ENCODE measurements at places on chromosomes 16 and 17.
A peak's percentile ranks its signal among the peaks of the same experiment; 100 is the strongest.

- DNase-seq, result peak; percentile 60
These were observed 19.3 kb upstream of the NXPH3 start for GRCh38 chr17:49556223-49556943.

DNA sequence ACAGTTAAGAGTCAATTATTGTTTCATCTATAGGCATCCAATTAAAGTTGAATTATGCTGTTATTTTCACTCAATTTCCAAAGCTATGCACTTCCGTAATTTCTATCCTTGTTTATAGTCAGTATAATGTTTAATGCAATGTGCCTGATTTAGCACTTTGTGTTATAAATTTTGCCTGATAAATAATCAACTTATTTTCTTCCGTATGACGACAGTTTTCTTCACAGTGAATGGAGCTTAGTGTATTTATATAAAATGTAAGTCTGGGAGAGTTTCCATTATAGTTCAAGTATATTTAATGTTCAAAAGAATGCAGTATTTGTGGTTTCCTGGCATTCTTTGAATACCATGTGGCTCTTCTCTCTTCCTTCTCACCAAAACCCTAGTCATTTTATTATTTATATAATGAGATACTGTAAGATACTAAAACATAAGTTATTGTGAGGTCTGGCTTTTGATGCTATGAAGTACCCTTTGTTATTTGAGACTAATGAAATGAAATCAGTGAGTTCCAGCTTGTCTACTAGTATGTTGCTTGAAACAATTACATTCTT is 240.6 kb downstream of the PRKCA start:
- DNase-seq, result peak; percentile 79

- peak; percentile 9 for DNase-seq
These were observed 50.1 kb downstream of the LMF1 start for GRCh38 chr16:920717-921116.

GRCh38 chr17:29193146-29193545 is 12.9 kb upstream of the MYO18A start:
- DNase-seq, result no peak

- no peak for DNase-seq
These were observed 11.2 kb downstream of the CASC3 start for GRCh38 chr17:40151414-40151963.

GRCh38 chr17:63041251-63041650 is 75.2 kb downstream of the TANC2 start:
- no peak for DNase-seq

GRCh38 chr16:22357635-22357971 is 16.8 kb downstream of the CDR2 start:
- no peak for DNase-seq

DNA sequence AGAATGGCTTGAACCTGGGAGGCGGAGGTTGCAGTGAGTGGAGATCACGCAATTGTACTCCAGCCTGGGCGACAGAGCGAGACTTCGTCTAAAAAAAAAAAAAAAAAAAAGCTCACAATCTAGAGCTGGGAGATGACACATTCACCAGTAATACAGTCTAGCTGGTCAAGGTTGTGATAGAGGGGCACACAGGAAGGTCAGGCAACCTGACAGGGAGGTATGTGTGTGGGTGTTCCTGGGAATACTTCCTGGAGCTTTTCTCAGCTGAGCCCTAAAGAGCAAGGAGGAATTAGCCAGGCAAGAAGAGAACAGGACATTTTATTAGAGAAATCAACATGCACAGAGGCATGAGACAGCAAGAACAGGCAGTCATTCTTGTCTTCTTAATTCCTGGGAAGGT is 216.7 kb downstream of the SHISA9 start:
- no peak for DNase-seq

GRCh38 chr17:35713069-35713728 is 18.2 kb upstream of the RASL10B start:
- peak; percentile 97 for DNase-seq

DNA sequence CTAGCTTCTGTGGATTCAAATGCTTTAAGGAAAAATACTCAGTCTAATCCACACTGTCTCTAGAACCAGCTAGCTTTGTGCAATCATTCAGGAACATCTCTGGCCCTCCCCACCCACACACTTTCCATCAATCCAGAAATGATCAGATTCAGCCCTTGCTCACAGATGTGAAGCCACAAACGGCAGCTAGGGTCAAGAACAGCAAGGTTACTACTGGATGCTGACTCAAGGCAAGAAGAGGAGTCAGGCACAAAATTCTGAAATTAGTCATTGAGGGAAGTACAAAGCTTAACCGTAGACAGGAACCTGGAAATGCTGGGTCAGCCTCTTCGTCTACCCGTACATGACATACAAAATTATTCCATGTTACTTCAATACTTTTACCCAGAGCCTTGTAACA is 174.6 kb downstream of the CDH13 start:
- peak; percentile 11 for DNase-seq

DNA sequence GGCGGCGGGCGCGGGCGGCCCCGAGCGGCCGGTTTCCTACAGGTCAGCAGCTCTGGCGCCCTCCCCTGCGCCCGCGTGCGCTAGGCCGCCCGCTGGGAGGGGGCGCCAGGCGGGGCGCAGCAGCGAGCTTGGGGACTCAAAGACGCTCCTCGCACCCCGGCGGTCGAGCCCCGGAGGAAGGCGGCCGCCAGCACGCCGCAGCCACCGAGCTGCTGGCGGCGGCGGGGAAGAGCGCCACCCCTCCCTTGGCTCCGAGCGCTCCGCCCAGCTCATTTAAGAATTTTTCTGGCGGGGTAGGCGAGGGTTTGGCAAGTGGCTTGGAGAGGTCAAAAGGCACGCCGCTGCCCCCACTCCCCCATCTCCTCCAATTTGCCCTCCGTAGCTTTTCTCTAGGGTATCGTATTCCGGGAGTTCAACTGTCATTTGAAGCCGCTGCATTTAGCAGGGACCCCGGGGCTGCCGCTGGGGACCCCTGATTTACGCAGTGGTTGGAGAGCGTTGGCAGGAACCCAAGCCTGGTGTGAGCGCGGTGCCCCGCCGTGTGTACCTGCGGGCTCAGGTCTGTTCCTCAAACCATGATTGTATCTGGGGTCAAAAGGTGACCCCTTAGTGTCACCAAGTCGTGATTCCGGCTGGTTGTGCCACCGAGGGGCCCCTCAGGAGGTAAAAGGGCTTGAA is 59.5 kb upstream of the GSE1 start:
- peak; percentile 68 for DNase-seq
